ENCODE measurements at places on chromosomes 2 and 18.

DNA sequence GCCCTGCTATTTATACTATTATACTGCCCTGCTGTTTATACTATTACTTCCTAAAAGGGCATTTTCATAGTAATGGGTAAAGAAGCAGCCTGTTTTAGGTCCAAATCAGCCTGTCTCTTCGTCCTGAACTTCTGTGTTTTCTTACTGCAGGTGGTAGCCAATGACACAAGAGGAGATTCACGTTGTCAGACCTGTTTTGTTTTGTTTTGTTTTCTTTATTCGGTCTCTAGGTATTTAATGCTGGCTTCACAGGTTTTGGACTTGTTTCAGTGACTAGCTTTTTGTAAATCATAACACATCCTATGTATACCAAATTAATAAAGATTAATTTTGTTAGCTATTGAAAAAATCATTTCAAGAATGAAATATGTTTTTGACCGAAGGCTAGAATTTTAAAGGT lies 116.4 kb downstream of the MAP3K20 start:
- DNase-seq: no peak

DNA sequence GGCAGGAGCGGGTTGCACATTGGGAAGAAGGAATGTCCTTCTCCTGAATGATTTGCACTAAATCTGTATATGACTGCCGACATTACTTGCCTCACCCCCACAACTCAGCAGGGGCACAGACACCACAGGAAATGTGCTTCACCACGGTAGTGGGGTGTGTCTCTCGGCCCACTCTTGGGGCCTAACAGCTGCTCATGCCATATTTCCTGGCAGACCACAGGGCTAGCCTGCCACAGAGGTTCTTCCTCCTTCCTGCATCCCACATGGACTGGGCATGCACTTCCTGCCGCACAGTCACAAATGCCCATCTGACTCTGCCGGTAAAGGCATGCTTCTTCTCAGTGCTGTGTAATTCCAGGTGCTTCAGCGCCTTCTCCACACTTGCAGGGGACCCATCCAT lies 10.3 kb upstream of the PAPOLG start:
- DNase-seq: no peak

DNA sequence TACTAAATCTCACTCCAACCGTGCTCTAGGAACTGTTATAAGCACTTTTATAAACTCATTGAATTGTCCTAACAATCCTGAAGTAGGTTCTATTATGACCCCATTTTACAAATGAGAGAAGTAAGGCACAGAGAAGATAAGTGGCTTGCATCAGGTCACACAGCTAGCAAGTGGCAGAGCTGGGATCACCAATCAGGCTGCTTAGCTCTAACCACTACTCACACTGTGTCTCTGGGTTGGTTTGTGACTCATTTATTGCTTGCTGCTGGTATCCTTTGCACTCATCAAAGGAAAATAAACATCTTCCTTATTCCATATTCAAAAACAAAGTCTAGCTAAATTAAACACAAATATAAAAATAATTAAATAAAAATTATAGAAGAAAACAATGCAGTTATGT lies 42.5 kb upstream of the IL1R2 start:
- DNase-seq: no peak

DNA sequence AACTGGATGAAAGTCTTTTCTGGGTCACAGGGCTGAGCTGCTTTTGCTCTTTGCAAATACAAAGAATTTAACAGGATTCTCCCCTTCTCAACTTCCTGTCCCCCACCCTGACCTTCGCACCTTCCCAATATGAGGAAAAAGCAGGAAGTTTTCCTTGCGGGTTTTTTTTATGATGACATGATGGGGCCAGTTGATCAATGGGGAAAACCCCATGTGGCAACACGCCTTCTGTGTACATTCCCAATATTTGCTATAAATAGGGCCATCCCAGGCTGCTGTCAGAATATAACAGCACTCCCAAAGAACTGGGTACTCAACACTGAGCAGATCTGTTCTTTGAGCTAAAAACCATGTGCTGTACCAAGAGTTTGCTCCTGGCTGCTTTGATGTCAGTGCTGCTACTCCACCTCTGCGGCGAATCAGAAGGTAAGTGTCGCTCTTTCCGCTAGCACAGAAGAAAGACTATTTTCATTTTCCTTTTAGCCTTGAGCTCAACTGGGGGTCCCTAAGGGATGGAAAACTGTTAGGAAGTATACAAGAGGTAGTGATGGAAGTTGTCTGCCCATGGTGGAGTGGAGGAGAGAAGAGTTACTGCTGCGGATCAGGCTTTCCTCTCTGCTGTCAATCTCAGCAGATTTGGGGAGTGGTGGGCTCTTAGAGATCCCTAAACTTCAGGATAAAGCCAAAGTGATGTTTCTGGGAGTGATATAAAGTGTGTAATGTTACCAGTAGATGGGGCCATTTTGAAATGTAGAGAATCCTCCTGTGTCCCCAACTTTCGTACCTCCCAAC lies at the start of gene CCL20:
Gene CCL20, plus strand, starts transcription at position 281 of the 792 bp plus-strand sequence. Its CDS starts 70 bp downstream, at position 351.
- DNase-seq: no peak

DNA sequence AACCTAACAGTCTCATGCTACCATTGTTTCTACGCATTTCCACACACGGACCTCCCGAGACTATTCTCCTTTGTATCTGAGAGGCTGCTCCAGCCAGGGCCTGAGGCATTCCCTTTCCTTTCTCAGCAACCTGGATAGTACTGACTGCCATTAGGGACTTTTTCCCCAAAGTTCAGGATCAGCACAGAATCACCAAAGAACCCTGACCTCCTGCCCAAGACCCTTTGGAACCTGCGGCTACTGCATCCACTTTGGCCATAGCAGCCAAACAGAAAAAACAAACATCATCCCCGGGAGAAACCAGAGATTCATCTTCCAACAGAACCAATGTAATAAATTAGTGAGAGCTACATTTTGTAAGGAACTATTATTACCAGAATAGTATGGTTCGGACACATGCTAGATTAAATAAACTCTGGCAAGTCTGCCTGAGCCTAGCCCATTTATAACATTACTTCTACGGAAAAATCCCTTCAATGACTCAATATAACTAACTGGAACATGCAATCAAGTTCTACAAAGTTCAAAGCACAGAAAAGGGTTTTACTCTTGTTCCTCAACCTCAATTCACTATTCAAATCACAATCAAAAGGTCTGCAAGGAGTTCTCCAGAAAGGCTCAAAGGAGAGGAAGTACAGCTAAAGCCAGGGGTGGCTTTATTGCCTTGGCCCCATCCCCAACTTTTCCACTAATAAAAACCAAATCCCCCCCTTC lies 51.8 kb downstream of the LPIN2 start:
- no peak for DNase-seq

DNA sequence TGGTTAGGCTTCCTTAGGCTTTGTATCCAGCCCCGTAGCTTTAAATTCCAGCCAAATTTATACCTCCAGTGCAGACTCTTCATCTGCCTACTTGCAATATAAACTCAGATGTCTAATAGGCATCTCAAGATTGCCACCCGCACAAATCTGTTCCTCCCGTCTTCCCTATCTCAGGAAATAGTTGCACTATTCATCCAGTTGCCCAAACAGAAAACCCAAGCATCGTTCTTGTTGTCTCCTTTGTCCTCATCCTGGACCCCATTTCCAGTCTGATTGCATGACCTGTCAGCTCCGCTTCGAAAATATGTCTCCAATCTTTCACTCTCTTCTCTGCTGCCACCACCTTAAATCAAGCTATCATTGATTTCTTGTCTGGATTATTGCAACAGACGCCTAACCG lies 2.3 kb downstream of the FKBP1B start:
- no peak for DNase-seq

- no peak for DNase-seq
Measured at GRCh38 chr18:39781565-39781964, 2173.5 kb upstream of the PIK3C3 start.

DNA sequence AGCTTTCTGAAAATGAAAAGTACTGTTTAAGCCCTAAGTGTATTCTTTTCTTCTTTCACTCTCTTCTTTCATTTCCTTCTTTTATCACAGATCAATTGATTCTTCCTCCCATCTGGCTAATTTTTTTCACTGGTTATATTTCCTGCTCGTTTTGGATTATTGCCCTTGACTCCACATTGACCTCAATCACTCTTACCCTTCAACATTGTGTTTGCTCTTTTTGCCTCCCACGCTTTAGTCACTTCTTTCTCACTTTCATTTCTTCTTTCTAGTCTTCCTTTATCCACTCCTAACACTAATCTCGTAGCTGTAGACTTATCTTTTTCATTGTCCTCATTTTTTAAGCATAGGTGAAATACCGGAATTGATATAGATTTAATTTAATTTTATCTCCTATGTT lies 320.3 kb upstream of the VRK2 start:
- no peak for DNase-seq

DNA sequence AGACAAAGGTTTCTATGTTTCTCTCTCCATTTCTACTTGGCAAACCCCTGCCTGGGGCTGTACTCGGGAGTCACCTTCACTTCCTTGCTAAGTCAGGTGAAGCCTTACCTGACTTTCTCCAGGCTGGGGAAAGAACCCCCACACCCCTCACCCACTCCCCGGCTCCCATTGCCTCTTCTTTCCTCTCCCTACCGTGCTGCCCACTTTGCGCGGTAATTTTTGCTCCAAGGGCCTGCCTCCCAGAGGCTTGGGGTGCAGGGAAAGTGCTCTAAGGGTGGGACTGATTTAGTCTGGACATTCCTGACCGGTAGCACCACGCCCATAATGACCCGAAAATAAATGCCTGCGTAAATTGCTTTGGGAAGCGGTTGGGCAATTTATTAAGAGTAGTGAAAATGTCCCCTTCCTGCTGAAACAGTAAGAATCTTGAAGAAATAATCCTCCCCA lies 49.1 kb upstream of the ATP6V1B1 start:
- no peak for DNase-seq

DNA sequence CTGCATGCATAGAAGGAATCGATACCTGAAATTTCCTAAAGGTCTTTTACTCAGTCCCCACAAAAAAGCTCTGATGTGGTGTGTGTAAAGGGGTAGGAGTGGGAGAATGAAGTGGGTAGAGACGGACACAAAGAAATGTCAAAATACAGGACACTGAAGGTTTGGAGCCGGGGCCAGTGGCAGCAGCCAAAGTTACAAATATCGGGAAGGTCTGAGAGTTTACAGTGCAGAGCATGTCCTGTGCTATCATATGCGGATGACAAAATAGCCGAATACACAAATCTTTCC lies 89.9 kb upstream of the STON1 start:
- no peak for DNase-seq

GRCh38 chr2:88159481-88159880 lies 10.7 kb upstream of the THNSL2 start:
- no peak for DNase-seq

GRCh38 chr18:46815661-46816060 lies 58.8 kb upstream of the ST8SIA5 start:
- DNase-seq: no peak

DNA sequence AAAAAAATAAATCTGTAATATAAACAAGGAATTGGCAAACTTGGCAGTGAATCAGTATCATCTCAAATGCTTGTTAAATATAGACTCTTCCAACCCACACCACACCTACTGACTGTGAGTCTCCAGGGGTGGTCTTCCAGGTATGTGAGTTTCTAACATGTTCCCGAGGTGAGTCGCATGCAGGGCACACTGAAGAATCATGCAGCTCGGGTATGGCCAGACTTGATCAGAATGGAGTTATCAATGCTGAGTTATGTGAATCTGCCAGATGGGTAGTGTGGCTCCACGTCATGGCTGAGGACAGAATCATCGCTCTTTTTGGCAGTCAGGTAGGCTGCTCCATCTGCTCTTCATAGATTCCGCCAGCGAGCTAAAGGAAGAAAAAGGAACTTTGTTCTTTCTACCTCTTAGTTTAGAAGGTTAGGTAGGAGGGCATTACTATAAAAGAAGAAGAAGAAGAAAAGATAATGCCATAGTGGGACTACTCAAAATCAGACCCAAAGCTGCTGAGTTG lies 1279.7 kb upstream of the ZEB2 start:
- DNase-seq: no peak

- DNase-seq: no peak
Measured at GRCh38 chr2:241794250-241794823, 14.7 kb upstream of the NEU4 start.

GRCh38 chr18:65279668-65280305 lies 471.0 kb upstream of the CDH7 start:
- no peak for DNase-seq
